ENCODE measurements at places on chromosomes 1 and 21. TPM values are rescaled to one million over a fixed set of nuclear protein-coding genes. Genes with fewer than 3 reads are reported as not detected.

- DNase-seq: no peak
These were observed 209.6 kb upstream of the JUN start for GRCh38 chr1:58993403-58993802.

DNA sequence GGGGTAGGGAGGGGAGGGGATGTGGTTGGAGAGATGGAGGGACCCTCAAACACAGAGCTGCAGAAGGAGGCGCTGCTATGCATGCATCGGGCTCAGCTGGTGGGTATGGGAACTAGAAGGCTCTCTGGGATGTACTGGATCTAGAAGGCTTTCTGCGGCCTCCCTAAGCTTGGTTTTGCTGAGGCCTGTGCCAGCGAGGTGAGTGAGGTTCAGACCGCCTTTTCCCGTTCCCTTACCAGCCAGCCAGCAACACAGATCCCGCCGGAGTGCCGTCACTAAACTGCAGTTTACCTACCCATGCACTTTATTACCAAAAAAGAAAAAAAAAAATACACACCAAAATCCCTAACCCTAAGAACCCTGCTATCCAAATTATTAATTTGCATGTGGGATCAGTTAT is 180.2 kb downstream of the PRDM16 start:
- no peak for DNase-seq

GRCh38 chr1:38135625-38136414 is 89.2 kb upstream of the POU3F1 start:
- no peak for DNase-seq

Gene DFFB
- polyA plus RNA-seq: 9.8 TPM

DNA sequence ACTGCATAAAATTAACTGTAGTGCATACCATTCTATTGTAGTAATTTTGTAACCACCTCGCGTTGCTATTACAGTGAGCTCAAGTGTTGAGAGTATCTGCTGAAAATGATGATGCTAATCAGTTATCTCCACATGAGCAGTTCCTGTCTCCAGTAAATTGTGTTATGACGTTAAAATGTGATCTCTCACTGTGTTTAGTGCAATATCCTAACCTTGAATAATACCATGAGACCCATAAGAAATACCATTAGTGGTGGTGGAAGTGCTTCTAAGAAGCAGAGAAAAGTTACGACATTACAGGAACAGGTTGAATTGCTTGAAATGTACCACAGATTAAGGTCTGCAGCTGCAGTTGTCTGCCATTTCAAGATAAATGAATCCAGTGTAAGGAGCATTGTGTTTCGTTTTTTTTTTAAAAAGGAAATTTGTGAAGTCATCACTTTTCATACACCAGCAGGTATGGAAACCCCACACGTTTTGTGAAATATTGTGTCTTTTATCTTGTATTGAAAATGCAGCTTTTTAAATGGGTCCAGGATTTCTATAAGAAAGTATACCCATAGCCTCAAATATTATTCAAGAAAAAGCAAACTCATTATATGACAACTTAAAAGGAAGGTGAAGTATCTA is 72.5 kb downstream of the ANGPTL1 start:
- DNase-seq: no peak
